ENCODE measurements at places on chromosomes 2 and 18.

DNA sequence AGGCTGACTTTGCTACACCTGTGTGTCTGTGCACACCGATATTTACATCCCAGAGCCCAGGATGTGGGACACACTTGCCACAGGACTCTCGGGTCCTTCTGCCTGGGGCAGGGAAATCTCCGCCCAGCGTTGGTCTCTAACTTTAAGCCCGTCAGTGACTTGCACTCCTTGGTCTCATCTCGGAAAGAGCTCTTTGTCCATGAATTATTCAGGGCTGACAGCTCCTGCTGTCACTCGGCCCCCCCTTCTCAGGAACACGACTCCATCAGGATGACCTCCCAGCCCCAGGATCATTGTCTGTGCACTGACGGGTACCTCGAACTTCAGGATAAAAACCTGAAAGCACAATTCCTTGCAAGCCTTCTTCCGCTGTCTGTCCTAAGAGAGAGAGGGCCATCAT lies 26.6 kb downstream of the PLB1 start:
- no peak for DNase-seq

DNA sequence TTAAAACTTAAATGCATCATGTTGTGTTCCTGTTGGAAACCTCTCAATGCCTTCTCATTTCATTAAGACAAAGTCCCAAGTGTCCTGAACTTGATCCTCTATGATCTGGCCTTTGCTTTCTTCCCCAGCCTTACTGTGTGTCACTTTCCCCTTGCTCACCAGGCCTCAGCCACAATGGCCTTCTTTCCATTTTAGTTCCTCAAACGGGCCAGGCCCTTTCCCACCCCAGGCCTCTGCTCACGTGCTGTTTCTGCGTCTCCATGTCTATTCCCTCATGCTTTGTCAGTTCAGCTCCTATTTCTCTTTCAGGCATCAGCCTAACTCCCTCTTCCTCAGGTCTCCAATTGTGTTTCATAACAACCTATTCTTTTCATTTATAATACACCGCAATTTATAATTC lies 19.5 kb downstream of the CXCR4 start:
- DNase-seq, result no peak

- DNase-seq, result no peak
Measured at GRCh38 chr2:46435353-46435752, 44.0 kb upstream of the TMEM247 start.

DNA sequence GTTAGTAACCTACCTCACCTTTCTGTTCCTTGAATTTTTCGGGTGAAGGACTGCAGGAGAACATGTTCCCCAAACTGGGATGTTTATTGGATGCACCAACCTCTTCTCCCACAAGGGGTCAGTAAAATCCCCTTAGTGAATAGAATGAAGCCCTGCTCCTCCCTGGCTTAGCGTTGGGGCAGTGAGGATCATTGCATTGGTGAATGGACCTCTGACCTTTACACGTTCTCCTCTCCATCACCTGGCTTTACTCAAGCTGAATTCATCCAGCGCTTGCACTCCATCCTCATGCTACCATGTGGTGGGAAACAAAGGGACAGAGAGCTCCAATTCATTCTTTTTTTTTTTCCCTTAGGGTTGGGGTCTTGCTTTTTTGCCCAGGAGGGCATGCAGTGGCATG lies 157.2 kb downstream of the MIB1 start:
- DNase-seq, result peak; percentile 39

GRCh38 chr2:143083636-143084035 lies 45.6 kb upstream of the ARHGAP15 start:
- DNase-seq, result no peak

- no peak for DNase-seq
Measured at GRCh38 chr2:184877909-184878308, 279.6 kb downstream of the ZNF804A start.

DNA sequence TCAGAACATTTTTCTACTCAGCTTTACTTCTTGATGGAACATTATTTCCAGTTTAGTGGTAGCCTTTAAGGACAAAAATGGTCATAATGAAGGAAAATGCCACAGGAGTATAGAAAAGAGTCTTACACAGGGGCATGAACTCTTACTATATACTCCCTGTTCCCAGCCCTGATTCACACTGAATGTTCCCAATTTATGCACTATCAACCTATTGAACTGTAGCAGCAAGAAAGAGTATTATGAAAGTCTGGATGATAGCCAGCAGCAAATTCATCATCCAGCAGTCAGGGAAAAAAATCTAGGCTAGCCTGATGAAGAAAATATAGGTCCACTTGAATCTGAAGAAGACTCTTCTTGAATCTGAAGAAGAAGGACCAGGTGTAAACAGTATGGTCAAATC lies 1170.3 kb upstream of the CHAC2 start:
- DNase-seq, result no peak

GRCh38 chr2:167832868-167833287 lies 414.5 kb downstream of the STK39 start:
- DNase-seq, result no peak

- DNase-seq, result no peak
Measured at GRCh38 chr2:222442665-222443064, 18.3 kb downstream of the SGPP2 start.

- DNase-seq, result no peak
Measured at GRCh38 chr18:44331656-44332570, 348.8 kb upstream of the SETBP1 start.

GRCh38 chr18:21272016-21272579 lies 30.1 kb downstream of the GREB1L start:
- DNase-seq, result no peak

DNA sequence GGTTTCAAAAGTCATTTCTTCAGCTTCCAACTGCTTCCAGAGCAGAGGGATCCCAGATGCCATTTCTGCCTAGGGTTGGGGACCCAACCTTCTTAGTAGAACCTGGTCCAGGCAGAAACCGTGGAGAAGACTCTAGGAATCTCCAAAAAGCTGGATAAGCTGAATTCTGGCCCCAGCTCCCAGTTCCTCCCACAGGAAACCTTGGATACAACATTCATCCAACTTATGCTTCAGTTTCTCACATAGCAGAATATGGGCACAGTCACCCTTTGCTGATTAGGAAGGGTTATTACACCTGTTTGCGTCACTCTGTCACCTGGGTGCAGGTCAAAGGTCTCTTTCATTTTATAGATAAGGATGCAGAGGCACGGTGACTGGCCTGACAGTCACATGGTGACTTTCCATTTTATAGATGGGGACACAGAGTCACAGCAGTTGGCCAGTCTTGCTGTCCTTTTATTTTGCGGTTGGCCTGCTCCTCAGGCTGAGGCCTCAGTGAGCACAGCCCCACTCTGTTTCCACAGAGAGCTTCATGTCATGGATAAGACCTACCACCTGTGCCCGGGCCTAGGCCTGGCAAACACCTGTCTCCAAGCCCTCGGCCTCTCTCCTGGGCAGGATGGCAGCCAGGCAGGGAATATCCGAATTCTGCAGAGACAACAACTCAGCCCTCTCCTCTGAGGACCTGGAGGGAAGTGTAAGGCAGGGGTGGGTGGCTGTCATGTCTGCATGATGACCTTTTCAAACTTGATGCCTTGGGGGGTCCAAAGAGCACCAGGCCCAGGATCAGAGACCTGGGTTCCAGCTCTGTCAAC lies 148.8 kb downstream of the SMAD7 start:
- no peak for DNase-seq

DNA sequence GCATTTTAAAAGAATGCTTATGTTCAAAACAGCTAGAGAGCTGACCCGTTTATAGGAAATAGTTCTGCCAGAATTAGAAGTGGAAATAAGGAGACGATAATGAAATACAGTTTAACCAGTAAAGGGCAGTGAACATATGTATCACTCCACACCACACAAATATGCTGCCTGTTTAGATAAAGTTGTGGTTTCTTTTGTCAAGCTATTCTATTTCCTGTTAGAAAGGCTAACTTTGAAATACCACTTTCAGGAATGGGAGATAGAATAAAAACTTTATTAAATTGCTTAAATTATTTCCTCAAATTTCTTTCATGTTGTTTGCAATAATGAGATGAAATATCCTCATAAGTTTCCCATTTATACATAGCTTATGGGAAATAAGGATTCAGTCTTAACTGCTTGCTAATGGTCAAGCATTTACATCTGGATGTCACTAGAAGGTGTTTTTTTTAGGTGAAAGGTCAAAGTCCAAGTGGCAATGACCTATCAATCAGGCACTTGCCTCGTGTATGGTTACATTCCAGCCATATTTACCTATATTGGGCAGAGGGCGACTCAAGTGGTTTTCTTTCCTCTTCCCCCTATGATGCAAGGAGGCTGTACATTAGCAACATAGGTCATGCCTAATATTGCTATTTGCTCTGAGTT lies 148.9 kb downstream of the ZEB2 start:
- no peak for DNase-seq

DNA sequence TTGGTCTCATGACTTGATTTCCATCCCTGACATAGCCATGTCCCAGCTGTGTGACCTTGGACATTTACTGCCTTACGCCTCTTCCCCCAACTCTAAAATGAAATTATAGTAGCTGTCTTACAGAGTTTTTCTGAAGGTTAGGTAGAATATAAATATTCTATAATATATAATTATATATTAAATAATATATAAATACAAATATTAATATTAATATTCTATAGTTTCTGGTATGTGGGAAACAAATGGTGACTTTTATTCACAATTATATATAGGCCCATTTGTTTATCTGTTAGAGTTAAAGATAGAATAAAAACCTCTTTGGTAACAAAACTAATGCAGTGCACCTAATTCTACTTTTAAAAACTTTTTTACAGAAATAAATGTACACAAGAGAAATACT lies 1.7 kb downstream of the RBBP8 start:
- DNase-seq, result no peak

DNA sequence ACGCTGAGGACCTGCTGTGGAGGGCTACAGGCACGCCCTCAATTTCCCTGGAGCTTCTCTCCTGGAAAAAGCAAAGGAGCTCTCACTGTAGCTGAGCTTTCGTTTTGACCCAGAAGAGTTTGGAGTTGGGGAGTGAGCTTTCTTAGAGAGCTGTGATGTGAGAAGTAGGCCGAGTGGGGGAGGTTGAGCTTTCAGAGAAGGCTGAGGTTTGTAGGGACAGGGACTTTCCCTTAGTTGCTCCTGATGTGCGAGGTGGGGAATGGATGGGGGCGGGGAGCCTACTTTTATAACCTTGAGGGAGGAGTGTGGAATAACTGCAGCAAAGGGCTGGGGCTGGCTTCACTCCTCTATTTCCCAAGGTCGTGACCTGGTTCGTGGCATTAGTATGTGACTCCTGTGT lies 47.1 kb downstream of the ZNF532 start:
- DNase-seq, result no peak

- DNase-seq, result peak; percentile 33
Measured at GRCh38 chr2:64401529-64401880, 52.5 kb upstream of the LGALSL start.

DNA sequence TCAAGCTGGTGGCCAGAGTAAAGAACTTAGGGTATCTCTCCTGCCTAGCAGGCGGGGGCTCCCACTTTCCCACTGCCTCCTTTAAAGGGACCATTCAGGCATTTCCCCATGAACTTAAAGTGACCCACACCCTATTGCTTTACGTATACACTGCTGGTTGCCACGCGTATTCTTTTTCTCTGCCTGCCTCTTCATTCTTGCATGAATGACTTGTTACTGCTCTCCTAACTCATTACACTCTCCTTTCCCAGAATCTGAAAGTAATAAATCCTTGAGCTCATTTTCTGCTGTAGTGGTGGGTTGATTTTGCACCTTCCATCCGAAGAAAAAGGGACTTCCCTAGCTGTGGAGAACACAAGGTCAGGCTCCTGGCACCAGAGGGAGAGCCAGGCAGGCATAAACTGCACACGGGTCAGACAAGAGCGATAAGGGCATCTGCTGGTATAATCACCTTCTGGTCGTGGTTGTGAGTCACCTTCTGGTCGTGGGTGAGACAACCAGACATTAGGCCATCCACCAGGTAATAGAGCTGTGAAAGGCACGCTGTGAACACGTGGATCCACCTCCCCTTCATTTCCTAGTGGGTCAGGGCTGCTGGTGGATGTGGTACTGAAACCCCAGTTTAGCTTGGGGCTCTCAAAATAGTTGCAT lies 950.3 kb downstream of the SOCS6 start:
- peak; percentile 1 for DNase-seq

DNA sequence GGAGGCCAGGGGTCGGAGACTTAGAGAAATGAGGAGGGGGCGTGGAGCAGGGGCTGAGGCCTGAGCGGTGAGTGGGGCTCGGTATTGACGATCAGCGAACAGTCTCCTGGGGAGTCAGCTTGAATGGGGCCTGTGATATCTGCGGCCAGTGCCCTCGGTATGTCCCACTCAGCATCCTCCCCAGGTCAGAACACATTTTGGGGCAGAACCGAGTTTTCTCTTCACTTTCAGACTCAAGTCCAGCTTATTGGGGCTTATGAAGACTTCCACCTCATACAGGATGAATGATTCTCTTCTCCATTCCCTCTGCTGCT lies 82.6 kb downstream of the RRM2 start:
- no peak for DNase-seq

GRCh38 chr2:43278564-43279220 lies 52.3 kb upstream of the ZFP36L2 start:
- DNase-seq, result no peak

DNA sequence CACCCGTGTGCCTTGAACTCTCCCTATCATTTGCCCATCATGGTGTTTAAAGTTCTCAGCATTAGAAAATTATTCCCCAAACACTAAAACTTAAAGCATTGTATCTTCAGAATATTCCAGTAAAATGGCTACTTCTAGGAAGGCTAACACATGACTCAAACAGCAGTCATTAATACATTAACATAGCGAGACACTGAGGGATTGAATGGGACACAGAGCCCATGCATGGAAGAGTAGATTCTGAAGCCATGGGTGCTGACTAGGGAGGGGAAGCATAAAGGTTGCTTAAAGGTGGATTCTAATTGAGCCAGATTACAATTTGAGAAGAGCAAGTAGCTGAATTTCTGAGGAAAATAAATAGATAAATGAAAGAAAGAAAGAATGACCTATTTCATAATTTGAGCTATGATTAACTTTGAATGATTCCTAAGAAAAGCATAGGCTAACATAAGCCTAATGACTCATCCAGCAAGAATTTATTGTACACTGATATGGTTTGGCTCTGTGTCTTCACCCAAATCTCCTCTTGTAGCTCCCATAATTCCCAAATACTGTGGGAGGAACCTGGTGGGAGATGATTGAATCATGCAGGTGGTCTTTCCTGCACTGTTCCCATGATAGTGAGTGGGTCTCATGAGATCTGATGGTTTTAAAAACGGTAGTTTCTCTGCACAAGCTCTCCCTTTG lies 79.8 kb upstream of the PIK3C3 start:
- DNase-seq, result no peak

GRCh38 chr2:174174741-174175140 lies 73.6 kb downstream of the OLA1 start:
- DNase-seq, result no peak

GRCh38 chr2:190060626-190061025 lies 1.9 kb downstream of the MSTN start:
- no peak for DNase-seq
